Stimulated activated CD8-positive, alpha-beta memory T cell treated with anti-CD3 and anti-CD28 coated beads, Interleukin-15, amount 100 ng/mL, for 4 hours (primary cell): ENCODE measurements at places on chromosomes 11 and 22.

- DNase-seq = no peak
Observed at GRCh38 chr22:44738347-44738715, 14.0 kb upstream of the ARHGAP8 start.

- no peak for DNase-seq
Observed at GRCh38 chr22:36768616-36769015, 7.3 kb downstream of the IFT27 start.

GRCh38 chr11:33624083-33624482 lies 76.5 kb downstream of the C11orf91 start:
- DNase-seq = no peak

DNA sequence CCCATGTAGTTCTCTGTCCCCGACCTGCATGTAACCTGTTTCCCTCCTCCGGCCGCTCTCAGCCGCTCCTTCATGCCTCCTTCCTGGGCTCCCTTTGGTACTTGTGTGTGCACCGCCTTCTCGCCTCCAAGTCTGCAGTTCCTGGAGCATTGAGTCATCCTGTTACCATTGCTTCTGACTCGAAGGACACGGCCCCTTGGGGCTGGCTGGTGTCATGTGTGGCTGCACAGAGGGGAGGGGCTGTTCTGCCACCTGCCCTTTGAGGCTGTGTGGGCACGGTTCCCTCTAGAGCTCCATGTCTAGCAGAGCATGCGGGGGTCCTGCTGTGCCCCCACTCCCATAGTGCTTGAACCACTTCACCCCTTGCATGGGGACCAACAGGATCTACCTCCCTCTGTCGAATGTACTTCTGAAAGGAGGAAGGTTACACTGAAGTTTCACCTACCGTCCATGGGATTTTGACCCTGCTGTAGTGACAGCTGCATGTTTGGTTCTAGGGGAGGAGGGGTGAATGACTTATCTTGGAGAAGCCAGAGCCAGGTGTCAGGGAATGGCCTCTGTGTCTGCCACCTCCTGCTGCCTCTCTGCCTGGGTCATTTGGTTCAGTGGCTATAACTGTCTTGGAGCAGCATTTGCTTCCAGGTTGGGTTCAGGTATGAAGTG lies 39.6 kb downstream of the BCR start:
- DNase-seq = peak; percentile 33

DNA sequence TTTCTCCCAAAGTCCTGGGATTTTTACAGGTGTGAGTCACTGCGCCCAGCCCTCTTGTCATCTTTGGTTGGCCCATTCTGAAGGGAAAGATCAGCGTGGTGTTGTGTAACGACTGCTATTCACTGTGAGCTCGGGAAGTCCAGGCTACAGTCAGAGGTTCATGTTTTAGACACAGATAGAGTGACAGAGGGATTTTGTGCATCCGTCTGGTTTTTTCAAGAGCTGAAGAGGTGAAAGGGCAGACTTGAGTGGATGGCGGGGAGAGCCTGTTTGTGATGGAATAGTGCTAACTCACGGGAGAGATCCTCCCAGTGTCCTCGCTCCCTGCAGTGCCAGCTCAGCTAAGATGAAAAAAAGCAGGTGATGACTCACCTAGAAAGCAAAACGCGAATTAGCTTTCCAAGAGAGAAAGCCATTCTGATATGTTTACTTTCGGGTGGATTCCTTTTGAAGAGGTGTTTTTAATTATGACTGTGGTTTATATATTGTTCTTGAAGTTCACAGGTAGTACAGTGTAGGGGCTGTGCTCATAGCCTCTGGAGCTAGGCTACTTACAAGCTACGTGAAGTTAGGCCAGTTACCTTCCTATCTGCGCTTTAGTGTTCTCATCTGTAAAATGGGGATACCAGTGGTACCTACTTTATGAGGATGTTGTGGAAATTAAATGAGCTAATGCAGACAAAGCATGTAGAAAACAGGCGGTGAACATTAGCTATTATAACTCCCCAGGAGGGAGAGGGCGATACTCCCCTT lies 67.2 kb downstream of the C11orf91 start:
- no peak for DNase-seq

- DNase-seq = no peak
Observed at GRCh38 chr22:48358886-48359612, 1468.6 kb downstream of the BRD1 start.

DNA sequence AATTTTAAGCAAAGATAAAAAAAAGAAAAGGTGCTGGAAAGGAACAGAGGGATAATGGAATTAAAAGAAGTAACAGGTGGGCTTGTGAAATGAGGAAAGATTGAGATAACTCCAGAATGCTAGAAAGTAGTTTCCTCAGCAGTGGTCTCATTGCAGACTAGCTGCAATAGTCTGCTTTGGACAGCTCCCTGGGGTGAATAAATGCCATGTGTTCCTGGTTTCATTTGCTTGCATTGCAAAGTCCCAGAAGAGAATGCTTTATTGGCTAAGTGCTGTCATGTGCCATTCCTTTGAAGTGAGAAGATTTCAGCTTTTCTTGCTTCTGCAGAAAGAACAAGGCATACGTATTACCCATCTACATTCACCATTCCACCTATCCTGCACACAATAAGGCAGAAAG lies 478.8 kb upstream of the RAG2 start:
- DNase-seq = no peak

- DNase-seq = no peak
Observed at GRCh38 chr22:43443152-43443471, 31.3 kb downstream of the MPPED1 start.

DNA sequence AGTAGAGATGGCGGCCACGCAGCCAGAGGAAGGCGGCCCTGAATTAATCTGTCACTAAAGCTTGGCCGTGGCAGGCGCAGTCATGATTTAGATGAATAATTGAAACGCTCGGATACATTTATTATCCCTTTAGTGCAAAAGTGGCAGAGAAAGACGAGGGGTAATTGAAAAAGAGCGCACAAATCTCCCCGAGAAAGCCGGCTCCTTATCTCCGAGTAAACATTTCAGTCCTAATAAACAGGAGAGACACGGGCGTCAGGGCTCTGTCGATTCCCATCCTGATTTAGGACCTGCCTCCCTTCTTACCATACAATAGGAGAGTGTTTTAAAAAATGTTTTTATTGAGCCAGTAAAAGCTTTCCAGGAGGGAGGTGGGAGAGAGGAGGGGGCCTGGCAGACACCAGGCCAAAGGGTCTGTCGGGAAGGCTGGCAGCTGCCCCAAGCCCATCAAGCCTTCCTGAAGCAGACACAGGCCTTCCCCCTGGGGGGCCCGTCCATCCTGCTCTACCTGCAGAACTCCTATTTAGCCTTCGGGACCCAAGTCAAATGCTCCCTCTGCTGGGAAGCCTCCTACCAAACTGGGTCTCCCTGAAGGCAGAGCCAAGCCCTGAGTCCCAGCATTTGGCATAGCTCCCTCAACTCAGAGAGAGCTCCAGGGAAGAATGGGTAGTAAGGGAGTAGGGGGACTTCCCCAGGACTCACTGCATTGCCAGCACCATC lies 22.8 kb downstream of the OTUB1 start:
- no peak for DNase-seq

GRCh38 chr11:86294026-86294425 lies 8.0 kb upstream of the HIKESHI start:
- DNase-seq = no peak

DNA sequence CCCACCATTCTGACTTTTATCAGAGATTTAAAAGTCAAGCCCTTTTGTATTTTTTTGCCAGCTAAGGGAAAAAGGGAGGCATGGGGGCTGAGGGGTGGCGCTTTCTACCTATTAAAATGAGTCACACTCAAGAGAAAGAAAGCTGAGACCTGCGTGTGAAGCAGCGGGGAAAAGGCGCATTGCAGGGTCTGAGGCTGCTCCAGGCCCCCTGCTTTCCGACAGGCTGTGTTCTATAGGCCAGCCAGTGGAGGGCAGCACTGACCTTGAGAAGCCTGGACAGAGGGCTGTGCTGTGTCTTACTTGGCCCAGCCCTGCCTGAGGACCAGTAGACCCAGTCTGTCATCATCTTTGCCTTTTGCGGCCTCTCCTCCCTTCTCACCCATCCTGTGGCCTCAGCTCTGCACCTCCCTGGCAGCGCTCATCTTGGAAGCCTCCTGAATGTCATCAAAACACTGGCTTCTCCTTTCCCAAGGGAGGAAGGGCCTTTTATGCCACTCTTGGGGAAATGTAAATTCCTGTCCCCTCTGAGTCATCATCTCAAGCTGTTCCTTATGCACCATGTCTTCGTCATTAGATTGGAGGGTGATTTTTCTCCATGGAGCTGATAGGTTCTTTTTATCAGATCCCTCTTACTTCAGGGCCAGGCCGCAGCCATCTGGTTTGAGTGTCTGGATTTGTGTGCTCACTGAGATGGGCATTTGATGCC lies 12.6 kb upstream of the MAPK8IP1 start:
- no peak for DNase-seq
